Liver (tissue), 10 donors: ENCODE measurements at places on chromosomes 3 and 15. TPM values are rescaled to one million over a fixed set of nuclear protein-coding genes. Genes with fewer than 3 reads are reported as not detected.

The RNU5B-1 gene
- polyA plus RNA-seq = not detected

The ADGRG7 gene
- polyA plus RNA-seq = 7.3 TPM

The HRG gene
- polyA plus RNA-seq = 315 TPM

The SERPINI2 gene
- not detected for polyA plus RNA-seq

The MORC1 gene
- 0.13 TPM for polyA plus RNA-seq

The NR2E3 gene
- 0.18 TPM for polyA plus RNA-seq

The GOLGA8T gene
- polyA plus RNA-seq = not detected

The OR5K2 gene
- polyA plus RNA-seq = not detected

The LRRN1 gene
- polyA plus RNA-seq = 0.22 TPM

The NEIL1 gene
- 23.8 TPM for polyA plus RNA-seq

The IL5RA gene
- 0.02 TPM for polyA plus RNA-seq

The BCL6 gene
- polyA plus RNA-seq = 9.1 TPM

The EFCC1 gene
- 0.08 TPM for polyA plus RNA-seq

The GABRR3 gene
- not detected for polyA plus RNA-seq

The CHRM5 gene
- polyA plus RNA-seq = 0.38 TPM

The PXYLP1 gene
- 1.1 TPM for polyA plus RNA-seq

The RARB gene
- 2.1 TPM for polyA plus RNA-seq

The STAB1 gene
- 99.9 TPM for polyA plus RNA-seq

The ALPK3 gene
- polyA plus RNA-seq = 0.96 TPM

The PPP2R3A gene
- 0.54 TPM for polyA plus RNA-seq

The KNL1 gene
- 2.2 TPM for polyA plus RNA-seq

The TRIM71 gene
- polyA plus RNA-seq = not detected

The SLC25A26 gene
- polyA plus RNA-seq = 11.8 TPM

The UBP1 gene
- polyA plus RNA-seq = 17.4 TPM

The ZNF106 gene
- polyA plus RNA-seq = 7.5 TPM

The ALG3 gene
- 64.4 TPM for polyA plus RNA-seq

The EXD1 gene
- polyA plus RNA-seq = not detected

The DAZL gene
- not detected for polyA plus RNA-seq
